ENCODE measurements at places on chromosomes 5 and 9.

GRCh38 chr5:157263496-157264090 is 2.3 kb upstream of the CYFIP2 start:
- DNase-seq, result no peak

- no peak for DNase-seq
Measured at GRCh38 chr9:8916771-8917170, 1117.2 kb upstream of the DMAC1 start.

- DNase-seq, result no peak
Measured at GRCh38 chr5:172086194-172086975, 79.9 kb upstream of the FBXW11 start.

DNA sequence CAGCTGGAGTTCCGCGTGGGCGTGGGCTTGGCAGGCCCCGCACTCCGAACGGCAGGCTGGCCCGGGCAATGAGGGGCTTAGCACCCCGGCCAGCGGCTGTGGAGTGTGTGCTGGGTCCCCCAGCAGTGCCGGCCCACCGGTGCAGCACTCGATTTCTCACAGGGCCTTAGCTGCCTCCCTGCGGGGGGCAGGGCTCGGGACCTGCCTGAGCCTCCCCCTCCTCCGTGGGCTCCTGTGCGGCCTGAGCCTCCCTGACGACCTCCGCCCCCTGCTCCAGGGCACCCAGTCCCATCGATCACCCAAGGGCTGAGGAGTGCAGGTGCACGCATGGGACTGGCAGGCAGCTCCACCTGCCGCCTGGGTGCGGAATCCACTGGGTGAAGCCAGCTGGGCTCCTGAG is 191.8 kb downstream of the CYLC2 start:
- no peak for DNase-seq

DNA sequence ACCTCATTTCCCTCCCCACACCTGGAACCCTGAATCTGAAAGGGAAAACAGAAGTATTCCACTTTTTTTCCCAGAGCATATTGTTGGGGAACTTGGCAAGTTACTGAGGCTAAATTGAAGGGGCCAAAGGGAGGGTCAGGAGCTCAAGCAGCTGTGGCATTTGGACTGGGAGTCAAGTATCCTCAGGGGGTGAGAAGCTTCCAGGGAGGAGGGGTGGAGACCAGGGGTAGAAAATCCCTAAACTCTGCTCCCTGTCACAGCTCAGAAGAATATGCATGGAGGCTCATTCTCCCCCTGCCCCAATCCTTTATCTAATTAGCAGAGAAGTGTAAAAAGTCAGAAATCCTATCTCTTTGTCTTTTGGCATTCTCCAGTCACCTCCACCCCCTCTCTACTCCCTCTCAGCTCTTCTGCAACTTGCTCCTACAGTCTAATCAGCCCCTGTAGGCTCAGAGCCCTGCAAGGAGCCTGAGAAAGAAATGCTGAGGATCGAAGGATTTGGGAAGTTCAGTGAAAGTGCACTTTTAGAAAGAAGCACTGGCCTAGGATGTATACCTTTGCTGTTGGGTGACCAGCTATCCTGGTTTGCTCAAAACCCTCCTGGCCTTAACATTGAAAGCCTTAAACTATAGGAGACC is 5.7 kb upstream of the WNT8A start:
- DNase-seq, result no peak

GRCh38 chr9:36442710-36443109 is 42.6 kb upstream of the RNF38 start:
- DNase-seq, result no peak

- DNase-seq, result no peak
Measured at GRCh38 chr9:33117306-33117705, 40.8 kb upstream of the SMU1 start.

GRCh38 chr9:125574126-125574877 is 132.7 kb downstream of the MAPKAP1 start:
- no peak for DNase-seq

DNA sequence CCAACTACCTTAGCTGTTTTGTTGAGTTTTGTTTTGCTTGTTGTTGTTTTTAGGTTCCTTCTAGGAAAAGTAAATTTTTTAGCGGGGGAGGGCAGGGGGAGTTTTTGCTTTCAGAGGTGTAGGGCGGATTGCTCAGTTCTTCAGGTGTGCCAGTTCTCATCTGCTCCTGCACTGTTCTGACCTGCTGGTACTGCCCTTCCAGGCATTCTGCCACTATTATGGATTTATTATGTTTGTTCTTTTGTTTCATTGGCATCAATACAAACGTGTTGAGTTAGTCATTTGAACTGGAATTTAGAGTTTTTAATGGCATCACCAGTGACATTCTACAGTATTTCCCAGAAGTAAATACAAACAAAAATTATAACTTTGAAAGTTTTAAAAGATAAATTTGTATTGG is 26.0 kb downstream of the ERCC6L2 start:
- DNase-seq, result no peak

DNA sequence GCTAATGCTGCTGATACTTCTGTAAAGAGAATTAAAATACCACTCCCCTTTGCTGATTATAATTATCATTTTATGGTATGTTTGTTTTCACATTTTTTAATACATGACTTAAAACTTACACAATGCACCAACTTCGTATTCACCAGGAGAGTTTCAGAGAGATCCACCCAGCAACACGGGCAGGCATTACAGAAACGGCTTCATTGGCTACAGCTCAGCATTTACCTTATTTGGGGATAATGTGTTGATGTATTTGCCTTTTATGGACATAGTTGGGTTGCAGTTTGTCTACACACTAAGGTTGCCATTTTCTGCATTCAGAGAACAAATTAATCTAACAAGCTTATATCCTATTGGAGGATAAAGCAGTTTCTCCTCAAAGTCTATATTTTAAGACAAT is 423.6 kb downstream of the PRDM9 start:
- no peak for DNase-seq

DNA sequence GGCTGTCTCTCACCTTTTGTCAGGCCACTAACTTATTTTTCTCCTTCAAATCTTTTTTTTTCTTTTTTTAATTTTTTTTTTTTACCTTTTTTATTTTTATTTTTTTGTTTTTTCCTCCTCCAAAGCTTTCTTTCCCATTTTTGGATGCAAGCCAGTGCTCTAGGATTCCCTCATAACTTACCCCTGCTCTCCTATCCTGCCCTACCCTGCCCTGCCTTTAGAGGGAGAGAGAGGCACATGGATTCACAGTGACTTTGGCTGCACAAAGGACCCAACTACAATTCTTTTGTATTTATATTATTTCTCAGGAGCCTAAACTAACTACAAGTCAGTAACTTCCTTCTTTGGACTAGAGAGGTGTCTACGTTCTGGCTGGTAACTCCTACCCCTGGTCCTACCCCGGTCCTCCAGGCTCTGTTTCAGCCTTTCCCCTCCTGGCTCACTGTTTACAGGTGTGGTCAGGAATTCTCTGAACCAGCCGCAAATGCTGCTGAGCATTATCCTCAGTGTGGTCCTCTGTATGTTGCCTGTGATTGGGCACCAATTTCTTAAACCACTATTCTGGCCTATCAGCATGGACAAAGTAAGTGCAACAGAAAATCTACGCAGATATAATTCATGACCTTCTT is 8.4 kb upstream of the RUSC2 start:
- DNase-seq, result no peak

- DNase-seq, result no peak
Measured at GRCh38 chr9:134477342-134477925, 151.2 kb downstream of the RXRA start.

- no peak for DNase-seq
Measured at GRCh38 chr9:77475641-77476473, 172.3 kb downstream of the GNA14 start.

- no peak for DNase-seq
Measured at GRCh38 chr9:115004545-115004944, 74.2 kb upstream of the TNFSF8 start.

DNA sequence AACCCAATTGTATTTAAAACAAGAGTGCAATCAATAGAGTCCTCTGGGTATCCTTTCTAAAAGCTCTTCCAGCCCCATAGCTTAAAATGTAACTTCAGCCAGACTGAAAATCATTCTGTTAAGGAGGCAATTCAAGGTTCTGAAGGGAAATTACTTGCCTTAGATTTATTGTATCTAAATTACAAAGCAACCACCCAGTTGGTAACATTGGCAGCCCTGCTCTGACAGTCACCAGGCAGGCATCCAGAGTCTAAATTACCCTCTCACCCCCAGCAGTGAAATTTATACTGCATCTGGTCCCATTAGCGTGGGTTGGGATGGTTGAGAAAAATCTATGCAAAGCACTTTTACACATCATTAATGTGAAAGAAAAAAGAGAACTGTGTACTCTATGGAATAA is 514.7 kb downstream of the MTRR start:
- no peak for DNase-seq

GRCh38 chr5:138721979-138722378 is 31.2 kb upstream of the CTNNA1 start:
- no peak for DNase-seq

DNA sequence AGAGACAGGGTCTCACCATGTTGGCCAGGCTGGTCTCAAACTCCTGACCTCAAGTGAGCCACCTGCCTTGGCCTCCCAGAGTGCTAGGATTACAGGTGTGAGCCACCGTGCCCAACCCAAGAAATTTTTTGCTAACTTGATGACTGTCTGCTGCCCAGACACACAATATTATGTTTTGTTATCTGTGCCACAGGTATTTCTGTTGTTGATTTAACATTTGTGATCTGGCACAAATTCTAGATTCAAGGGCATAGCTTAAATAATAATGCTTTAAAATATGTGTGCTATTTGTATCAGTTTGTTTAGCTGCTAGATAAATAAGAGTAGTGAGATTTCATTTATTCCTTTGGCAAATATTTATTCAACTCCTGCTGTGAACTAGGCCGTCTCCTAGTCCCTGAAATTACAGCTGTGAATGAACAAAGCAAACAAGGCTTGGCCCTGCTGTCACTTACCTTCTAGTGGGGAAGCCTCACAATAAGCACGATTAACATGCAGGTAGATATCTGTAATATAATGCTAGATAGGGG is 35.3 kb downstream of the GAPVD1 start:
- no peak for DNase-seq

GRCh38 chr9:38414040-38414723 is 10.1 kb downstream of the IGFBPL1 start:
- DNase-seq, result no peak

DNA sequence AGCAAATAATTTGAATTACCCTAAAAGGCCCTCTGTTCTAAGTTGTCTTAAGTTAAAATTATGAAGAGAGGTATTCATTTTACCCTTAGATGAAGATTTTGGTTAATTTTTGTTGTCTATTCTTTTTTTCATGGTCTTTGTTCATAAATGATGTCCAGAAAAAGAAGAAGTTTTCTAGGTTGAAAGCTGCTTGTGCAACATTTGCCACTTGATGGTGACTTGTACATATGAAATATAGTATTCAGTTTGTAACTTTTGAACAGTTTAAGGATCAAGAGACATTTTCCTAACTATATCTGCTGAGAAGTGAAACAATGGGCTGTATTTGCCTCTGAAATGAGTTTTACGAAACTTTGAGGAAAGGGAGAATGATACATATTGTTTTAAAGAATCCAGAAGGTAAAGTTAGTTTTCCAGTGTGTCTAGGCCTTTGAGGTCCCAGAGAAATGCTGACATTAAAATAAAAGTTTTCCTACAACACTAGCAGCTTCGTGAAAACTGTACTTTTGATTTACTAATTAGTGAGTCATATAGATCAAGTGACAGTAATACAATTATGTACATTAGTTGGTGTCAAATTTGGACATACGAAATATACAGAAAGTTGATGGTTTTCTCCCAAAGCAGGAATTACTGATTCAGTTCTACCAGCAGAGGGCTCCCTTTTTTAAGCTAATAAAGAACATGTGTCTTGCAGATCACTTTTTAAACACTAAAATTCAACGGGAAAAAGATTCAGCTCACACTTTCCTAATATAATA is 70.5 kb downstream of the PIK3R1 start:
- no peak for DNase-seq

GRCh38 chr5:10668697-10669096 is 92.3 kb downstream of the DAP start:
- no peak for DNase-seq

DNA sequence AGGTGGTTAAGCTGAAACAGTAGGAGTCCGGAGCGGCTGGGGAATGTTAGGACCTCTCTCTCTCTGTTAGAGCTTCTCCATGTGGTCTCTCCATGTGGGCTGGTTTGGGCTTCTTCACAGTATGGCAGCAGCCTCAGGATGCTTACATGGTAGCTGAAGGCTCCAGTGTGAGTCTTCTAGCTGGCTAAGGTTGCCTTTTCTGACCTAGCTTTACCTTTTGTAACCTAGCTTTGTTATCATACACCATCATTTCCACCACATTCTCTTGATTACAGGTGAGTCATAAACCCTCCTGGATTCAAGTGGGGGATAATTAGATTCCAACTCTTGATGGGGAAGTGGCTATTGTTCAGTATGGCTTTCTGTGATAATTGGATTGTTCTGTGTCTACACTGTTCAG is 98.5 kb downstream of the MTREX start:
- no peak for DNase-seq

- DNase-seq, result no peak
Measured at GRCh38 chr9:16794871-16795639, 75.4 kb downstream of the BNC2 start.

DNA sequence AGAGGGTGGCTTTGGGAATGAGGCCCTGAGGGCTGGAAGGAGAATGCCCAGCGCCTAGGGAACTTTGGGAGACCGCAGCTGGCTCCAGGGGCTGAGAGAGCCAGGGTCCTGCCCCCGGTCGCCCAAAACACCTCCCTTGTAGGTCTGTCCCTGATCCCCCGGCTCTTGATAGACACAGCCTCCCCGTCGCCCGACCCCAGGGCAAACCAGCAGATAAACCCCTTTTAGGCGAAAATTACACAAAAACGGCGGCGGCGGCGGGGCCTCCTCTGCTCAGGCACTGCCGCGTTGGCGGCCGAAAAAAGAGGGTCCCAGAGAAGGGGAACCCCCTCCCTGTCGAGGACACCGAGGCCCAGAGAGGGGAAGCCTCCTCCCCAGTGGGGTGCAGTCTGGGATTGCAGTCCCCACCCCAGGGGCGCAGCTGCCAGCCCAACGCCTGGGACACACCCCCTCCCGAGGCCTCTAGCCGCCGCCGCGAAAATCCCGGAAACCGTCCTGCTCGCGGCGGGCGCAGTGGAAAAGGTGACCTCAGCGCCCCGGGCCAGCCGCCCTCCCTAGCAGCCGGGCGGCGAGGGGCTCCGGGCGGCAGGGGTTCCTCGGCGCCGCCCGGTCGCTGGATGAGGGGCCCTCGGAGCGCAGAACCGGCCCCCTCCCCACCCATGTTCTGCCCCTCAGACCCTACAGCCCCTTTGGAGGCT is 3.1 kb upstream of the BARX1 start:
- DNase-seq, result no peak

DNA sequence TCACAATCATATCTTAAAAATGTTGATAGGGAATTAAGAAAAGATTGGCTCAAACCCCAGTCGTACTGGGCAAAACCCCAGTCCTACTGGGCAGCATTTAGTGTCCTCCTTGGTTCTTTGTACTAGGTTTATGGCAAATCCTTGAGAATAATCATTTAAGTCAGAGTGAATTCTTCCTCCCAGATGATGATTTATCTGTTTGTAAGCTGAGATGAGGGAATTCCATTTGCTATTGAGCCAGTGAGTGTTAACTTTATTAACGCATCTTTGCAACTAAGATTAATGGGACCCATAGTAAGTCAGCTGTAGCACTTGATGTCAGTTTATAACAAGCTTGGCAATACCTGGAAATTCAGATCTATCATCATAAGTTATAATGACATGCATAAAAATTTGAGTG is 821.8 kb upstream of the DMAC1 start:
- no peak for DNase-seq

GRCh38 chr9:138022756-138023393 is 145.3 kb downstream of the CACNA1B start:
- DNase-seq, result no peak

Data from cortex of kidney (tissue), 1 donor.